ENCODE measurements at places on chromosomes 1 and 21.

- DNase-seq, result no peak
Observed at GRCh38 chr1:9877962-9878361, 32.1 kb downstream of the CTNNBIP1 start.

- DNase-seq, result no peak
Observed at GRCh38 chr1:233257786-233258185, 37.7 kb downstream of the PCNX2 start.

DNA sequence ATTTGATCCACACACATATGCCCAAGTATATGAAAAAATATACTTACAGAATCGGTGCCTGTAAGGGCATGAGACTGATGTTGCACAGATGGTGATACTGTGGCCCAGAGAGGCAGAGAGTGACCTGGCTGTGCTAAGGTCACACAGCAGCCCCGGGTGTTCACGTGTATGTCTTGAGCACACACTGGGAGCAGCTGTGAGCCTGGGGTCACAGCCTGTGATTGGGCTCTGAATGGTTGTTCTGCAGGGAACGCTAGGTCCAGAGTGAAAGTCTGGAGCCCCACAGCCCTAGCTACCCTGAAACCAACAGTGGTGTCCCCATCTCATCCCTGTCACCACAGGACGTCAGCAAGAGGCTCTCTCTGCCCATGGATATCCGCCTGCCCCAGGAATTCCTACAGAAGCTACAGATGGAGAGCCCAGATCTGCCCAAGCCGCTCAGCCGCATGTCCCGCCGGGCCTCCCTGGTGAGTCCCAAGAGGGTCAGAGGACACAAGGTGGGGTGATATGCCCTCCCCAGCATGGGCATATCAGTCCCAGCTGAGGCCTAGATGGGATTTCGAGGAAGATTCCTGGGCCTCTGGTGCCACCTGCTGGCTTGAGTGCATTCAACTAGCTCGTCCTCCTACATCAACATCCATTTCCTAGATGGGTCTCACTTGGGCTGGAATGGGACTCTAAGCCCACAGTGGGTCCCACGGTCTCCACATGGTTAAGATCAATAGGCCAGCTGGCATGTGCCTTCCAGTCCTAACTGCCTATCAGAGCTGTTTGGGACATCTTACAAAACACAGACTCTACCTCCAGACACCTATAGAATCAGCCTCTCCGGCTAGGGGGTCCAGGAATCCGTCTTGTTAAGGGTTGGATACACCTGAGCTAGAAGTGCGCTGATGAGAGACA, 19.7 kb downstream of the CDK18 start:
- peak; percentile 73 for DNase-seq

- DNase-seq, result peak; percentile 64
Observed at GRCh38 chr1:154859786-154860155, 10.3 kb downstream of the KCNN3 start.

GRCh38 chr1:36166938-36167905, 11.3 kb downstream of the MAP7D1 start:
- DNase-seq, result no peak
